ENCODE measurements at places on chromosomes 1 and 21.
A peak's percentile ranks its signal among the peaks of the same experiment; 100 is the strongest.

GRCh38 chr1:45913183-45913683 lies 109.8 kb downstream of the MAST2 start:
- DNase-seq = no peak

- DNase-seq = no peak
Measured at GRCh38 chr1:235357485-235358373, 9.5 kb upstream of the TBCE start.

GRCh38 chr21:29810871-29811270 lies 128.9 kb downstream of the GRIK1 start:
- DNase-seq = no peak

DNA sequence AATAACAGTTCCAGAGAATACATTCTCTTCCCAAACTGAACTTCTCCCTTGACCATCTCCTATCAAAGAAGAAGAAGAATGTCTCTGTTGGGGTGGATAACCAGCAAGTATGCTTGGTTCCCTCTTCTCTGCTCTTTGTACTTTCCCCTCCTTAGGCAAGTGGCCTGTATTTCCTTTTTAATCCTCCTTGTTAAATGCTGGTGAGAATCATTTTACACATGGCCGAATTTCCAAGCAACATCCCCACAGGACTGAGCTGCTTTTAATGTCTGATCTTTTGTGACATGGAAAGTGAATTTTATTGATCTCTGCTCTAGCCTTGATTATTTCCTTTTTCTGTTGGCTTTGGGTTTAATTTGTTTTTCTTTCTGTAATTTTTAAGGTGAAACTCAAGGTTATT lies 336.7 kb downstream of the DUSP10 start:
- DNase-seq = no peak

DNA sequence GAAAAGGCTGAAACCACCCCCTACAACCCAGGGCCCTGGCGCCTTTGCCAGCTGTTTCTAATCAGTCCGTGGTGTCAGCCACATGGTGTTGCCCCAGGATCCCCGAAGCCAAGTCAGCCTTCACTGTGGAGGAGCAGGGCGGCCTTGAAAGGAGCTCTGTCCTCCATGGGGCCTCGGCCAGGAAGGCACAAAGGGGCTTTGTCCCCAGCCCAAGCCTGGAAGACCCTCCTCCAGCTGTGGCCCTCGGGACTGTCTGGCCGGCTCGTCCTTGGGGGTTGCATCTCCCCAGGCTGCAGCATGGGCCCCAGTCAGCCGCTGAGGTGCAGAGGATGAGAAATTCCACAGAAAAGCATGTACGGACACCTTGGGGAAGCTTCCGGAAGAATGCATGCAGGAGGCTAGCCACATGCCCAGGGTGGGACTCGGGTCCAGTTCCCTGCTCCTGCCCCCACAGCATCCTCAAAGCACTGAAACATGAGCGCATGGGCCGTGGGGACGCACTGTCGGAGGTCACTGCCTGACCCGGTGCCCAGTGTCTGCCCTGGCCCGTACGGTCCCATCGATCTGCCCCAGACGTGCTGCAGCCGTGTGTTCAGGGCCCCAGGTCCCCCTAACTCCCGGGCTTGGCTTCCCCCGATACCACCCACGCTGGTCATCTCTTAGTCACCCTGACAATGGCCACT lies 38.6 kb upstream of the POFUT2 start:
- DNase-seq = peak; percentile 61

- no peak for DNase-seq
Measured at GRCh38 chr1:114695430-114696058, at the start of gene AMPD1. Gene AMPD1 (minus strand): TSS chr1:114695546. CDS start chr1:114695471, 75 bp downstream.

DNA sequence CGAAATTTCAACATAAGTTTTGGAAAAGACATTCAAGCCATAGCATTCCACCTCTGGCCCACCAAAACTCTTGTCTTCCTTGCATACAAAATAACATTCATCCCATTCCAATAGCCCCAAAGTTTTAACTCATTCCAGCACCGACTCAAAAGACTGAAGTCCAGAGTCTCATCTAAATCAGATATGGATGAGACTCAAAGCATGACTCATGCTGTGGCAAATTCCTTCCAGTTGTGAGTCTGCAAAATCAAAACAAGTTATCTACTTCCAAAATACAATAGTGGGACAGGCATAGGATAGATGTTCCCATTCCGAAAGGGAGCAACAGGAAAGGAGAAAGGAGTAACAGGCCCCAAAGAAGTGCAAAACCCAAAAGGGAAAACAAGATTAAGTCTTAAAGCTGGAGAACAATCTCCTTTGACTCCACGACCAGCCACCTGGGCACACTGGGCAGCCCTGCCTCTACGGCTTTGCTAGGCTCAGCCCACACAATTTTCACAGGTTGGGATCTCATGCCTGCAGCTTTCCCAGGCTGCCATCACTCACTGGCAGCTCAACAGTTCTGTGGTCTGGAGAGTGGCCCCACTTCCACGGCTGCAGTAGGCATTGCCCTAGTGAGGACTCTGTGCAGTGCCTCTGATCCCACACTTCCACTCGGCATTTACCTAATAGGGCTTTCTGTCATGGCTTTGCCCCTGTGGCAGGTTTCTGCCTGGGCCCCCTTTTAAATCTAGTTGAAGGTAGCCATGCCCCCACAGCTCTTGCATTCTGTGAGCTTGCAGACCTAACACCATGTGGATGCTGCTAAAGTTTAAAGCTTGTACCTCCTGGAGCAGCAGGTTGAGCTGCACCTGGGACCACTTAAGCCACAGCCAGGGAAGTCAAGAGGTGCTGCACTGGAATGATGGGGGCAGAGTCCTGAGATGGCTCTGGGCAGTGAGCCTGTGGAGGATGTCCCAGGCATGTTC lies 51.0 kb downstream of the RUNX3 start:
- DNase-seq = no peak

GRCh38 chr1:182484531-182485257 lies 34.7 kb downstream of the RGSL1 start:
- DNase-seq = no peak

GRCh38 chr1:164651351-164651951 lies 92.5 kb downstream of the PBX1 start:
- DNase-seq = no peak

DNA sequence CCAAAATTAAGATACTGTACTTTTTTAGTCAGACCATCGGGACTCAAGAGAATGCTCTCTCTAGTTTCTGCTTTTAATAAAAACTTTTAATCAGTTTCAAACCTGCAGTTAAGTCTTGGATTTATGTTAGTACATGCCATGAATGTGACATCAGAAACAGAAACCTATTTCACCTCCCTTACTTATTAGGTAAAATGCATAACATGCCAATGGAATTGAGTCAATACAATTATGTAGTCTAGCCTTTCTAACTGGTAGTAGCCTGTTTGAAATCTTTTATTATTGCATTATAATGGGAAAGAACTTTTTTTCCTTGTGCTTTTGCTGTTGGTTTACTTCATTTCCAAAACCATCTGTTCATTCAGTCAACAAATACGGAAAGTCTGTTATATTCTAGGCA lies 4.8 kb downstream of the PHACTR4 start:
- no peak for DNase-seq

GRCh38 chr1:43558346-43558841 lies 27.7 kb downstream of the PTPRF start:
- DNase-seq = no peak

- DNase-seq = no peak
Measured at GRCh38 chr1:82343381-82343780, 542.6 kb downstream of the ADGRL2 start.

DNA sequence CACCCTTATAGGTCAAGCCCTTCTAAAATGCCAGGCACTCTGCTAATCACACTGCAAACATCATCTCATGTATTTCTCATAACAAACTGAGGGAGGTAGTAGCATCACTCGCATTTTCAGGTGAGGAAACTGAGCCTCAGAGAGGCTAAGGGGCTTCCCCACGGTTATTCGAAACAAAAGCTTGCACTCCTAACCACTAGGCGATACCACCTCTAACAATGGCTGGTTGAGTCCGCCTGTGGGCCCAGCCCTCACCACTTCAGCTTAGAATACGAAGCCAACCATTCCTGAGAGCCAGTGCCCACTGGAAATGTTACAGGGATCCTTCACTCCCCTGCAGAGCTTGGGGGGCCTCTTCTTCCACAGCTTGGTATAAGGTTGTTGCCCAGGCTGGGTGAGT lies 65.3 kb upstream of the TENT5C start:
- DNase-seq = no peak

DNA sequence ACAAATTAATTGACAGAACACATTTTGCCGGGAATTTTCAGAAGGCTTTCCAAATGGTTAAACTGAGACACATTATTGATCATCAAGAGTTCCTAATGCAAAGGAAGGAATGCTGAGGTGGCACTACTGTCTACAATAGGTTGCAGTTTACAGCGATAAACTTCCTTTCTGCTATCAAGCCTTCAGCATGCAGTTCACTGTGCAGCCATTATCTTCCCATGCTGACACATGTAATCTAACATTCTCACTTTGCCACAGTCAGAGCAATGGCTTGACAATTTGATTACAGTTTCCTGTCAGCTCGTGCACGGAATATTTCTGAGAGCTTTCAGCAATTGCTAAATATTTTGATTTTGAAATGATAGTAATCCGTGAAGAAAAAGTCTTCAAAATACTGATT lies 166.9 kb upstream of the PRMT6 start:
- no peak for DNase-seq

GRCh38 chr1:243562473-243562872 lies 287.6 kb downstream of the AKT3 start:
- no peak for DNase-seq

DNA sequence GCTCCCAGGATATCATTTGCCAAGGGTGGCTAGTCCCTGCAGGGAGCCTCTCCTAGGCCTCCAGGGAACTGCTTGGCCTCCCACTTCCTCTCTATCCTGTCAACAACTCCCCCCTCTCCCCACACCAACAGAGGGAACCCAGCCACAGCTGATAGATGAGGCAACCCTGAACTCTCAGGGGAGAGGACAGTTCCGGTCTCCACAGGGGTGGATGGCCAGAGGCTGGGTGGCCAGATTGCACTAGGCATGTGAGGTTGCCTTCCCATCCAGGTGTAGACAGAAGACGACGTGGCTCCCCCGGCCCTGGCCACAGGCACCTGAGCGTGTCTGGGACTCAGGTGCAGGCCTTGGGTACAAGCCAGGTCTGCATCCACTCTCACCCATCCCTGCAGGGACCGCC lies 53.3 kb downstream of the TOR1AIP2 start:
- no peak for DNase-seq

DNA sequence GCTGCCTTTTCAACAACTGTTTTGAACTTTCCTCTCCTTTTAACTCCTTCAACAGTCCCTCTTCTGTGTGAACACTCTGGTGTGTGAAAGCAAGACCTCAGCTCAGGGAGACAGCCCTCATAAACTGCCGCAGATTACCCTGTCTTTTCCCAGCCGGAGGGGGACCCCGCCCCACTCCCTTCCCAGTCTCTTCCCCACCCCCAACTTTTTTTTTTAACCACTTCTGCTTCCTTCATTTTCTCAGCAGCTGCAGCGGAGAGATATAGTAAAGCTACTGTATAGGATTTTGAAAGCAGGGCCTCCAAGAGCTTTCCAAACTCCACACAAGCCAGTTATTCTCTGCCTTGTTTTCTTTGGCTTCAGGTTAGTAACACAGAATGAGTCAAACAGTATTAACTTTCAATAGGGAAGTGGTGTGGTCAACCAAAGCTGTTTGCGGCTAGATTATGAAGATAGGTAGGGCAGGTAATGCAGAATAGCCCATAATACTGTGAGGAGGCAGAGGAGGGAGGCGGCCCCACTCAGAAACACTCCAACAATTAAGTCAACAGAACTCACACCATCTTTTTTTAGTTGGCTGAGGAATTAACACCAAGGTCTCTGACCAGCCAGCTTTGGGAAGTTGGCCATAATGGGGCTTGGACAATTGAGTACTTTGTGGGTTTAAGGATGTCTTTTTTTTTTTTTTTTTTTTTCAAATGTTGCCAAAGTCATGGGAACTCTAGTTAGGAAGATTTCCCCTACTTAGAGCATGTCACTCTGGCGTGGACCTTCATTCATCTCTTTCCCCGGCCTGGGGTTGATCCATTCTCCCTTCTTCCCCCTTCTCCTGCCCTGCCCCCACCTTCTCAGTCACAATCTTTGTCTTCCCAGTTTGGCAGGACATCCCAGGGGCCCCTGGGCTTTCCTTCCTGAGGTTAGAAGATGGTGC lies 177.0 kb downstream of the CLIC6 start:
- DNase-seq = no peak

DNA sequence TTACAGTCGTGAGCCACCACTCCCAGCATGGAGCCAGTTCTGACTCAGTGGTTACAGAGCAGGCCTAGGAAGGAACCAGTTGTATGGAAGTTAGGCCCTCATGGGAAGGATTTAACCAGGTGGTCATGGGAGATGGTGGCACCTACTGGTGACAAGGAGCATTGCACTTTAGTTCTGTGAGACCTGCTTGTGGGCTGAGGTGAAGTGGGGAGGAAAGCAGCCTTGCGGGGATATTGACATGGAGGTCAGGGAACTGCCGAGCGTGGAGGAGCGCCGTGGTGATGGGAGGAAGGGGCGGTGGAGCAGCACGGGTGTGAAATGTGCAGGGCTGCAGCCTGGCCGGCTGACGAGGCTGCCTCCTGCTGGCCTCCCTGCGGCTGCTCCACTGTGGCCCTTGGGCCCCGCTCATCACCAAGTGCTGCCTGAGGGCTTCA lies 100.4 kb downstream of the GALNT2 start:
- peak; percentile 15 for DNase-seq

- no peak for DNase-seq
Measured at GRCh38 chr1:35570589-35571137, 2.5 kb upstream of the TFAP2E start.

DNA sequence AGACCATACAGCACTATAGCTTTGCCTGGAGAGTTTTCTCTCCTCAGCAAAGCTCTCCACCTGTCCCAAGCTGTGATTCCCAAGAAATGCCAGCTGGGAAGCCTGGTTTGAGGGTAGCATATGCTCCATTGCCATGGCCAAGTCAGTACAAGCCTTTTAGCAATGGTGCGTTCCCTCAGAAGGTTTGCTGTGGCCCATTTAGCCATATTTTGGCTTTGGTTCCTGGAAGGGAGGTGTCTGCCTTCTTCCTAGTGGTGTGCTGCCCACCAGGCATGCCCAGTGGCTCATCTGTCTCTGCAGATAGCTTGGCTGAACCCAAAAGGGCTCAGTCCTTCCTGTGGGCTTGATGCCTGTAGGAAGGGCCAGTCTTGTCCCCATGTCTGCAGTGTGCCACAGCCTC lies 32.4 kb downstream of the GALNT2 start:
- no peak for DNase-seq

DNA sequence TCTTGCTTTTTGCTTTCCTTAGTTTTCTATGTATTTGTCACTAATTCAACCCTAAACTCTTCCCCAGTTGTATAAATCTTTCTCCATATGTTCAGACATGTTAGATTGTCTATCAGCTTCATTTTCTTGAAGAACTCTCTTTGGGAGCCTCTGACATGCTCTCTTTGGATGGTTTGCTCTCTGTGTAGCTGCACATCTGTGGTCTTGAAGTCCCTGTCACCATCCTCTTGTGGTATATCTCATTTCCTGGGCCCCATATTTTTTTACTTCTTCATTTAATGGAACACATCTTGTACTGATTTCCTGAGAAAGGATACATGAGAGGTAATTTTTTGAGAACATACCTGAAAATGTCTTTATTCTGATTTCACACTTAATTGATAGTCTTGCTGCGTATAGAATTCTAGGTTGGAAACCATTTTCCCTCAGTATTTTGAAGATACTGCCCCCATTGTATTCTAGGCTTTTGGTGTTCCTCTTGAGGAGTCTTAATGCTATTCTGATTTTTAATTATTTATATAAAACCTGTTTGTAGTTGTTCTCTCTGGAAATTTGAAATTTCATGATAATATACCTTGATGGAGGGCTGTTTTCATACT lies 72.6 kb downstream of the ST3GAL3 start:
- DNase-seq = no peak

GRCh38 chr1:234628089-234628488 lies 18.1 kb upstream of the IRF2BP2 start:
- no peak for DNase-seq

Data from midbrain (tissue), 1 donor.